ENCODE measurements at places on chromosomes 11 and 22.

GRCh38 chr11:117221775-117222517 lies 9.9 kb downstream of the PCSK7 start:
- no peak for DNase-seq

GRCh38 chr22:32255726-32256125 lies 579 bp upstream of the SLC5A4 start:
- DNase-seq, result no peak

GRCh38 chr11:91904792-91905785 lies 319.5 kb upstream of the FAT3 start:
- no peak for DNase-seq

GRCh38 chr11:10588904-10589303 lies 20.4 kb upstream of the LYVE1 start:
- DNase-seq, result no peak

GRCh38 chr11:69059985-69060384 lies 11.3 kb downstream of the TPCN2 start:
- DNase-seq, result no peak

GRCh38 chr11:45755281-45755859 lies 49.6 kb upstream of the SLC35C1 start:
- DNase-seq, result no peak

Data from GM12892 (cell line).